ENCODE measurements at places on chromosomes 5 and 9.

DNA sequence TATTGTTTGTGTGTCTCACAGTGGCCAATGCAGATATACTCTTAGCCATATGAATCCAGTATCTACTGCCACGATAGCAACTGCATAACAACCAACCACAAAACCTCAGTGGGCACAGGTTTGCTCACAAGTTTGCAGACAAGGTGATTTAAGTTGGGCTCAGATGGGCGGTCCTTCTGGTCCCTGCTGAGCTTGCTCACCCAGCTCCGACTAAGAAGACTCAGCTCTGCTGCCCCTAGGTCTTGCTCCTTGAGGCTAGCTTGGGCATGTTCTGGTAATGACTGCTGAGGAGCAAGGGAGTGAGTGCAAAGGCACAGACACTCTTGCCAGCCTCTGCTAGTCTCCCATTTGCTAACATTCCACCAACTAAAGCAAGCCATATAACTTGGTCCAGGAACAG is 52.6 kb downstream of the MTX3 start:
- no peak for DNase-seq

DNA sequence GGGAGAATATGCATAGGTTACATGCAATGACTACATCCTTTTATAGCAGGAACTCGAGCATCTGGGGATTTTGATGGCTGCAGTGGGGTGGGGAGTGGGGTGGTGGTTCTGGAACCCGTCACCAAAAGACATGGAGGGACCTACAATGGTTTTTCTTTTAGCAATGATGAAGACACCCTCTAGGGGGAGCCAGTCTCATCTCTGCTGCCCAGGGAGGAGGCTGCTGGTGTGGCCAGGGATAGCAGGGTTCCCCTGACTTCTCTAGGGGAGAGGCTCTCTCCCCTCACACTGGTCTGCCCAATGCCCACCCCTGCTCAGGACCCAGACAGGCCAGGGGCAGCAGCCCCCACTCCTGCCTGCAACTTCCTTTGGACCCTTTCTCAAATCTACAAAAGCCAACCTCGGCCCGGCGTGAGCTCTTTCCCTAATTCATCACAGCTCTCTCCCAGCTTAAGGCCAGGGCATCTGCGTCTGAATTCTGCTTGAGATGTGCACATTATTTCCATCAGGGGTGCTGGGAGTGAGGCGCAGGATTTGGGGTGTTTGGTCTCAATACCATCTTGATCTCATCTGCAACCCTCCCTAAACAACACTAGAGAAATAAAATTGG is 73.6 kb upstream of the RETREG1 start:
- DNase-seq: peak; percentile 64

GRCh38 chr5:122436615-122437014 is 124.6 kb downstream of the SNCAIP start:
- no peak for DNase-seq

DNA sequence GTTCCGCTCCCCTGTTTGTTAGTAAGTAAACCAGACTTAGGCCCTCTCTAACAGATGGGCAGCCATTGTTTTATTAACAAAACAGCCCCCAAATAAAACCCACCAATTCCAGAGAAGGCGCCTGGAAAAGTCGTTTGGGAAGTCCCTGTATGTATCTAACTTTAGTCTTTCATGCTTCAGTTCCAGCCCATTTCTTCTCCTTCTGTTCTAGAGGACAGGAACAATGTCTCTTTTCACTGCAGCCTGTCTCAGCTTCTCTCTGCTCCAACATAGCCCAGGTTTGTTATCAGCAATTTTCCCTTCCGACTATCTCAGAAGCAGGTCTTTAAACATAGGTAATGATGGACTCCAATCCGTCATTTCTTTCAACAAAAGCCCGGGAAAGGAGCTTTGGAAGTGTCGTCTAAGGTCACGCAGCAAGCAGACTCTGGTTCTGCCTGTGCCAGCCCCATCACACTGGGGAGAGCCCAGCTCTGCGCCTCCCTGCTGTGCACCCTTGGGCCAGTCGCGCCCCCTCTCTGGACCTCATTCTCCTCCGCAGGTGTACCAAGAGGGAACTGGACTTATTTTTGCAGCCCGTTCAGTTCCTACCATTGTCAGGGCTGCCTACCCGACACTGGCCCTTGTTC is 9.6 kb upstream of the AKNA start:
- no peak for DNase-seq

GRCh38 chr9:137188086-137188489 is 272 bp downstream of the ANAPC2 start:
- no peak for DNase-seq
